Uterus (tissue), 4 donors: ENCODE measurements at places on chromosomes 5 and 9. TPM values are rescaled to one million over a fixed set of nuclear protein-coding genes. Genes with fewer than 3 reads are reported as not detected.

GRCh38 chr9:137303151-137303892 is 1.3 kb upstream of the NRARP start:
- no peaks in the 10 kb centered on the region for H3K4me1 ChIP-seq
- H3K27me3 ChIP-seq = peaks cover 23% of the 10 kb centered on the region
- no peak overlapping the region for H3K4me3 ChIP-seq
- no peak for DNase-seq
- no peaks in the 10 kb centered on the region for H3K36me3 ChIP-seq

GRCh38 chr9:125894566-125894965 is 147.4 kb downstream of the PBX3 start:
- no peaks in the 10 kb centered on the region for H3K27me3 ChIP-seq
- H3K36me3 ChIP-seq = no peaks in the 10 kb centered on the region
- H3K4me3 ChIP-seq = no peak overlapping the region
- no peak for DNase-seq
- H3K27ac ChIP-seq = no peak overlapping the region

GRCh38 chr5:1737790-1738405 is 61.7 kb downstream of the MRPL36 start:
- no peak overlapping the region for H3K27ac ChIP-seq
- H3K27me3 ChIP-seq = no peaks in the 10 kb centered on the region
- H3K36me3 ChIP-seq = no peaks in the 10 kb centered on the region
- DNase-seq = no peak
- H3K4me1 ChIP-seq = no peaks in the 10 kb centered on the region

- no peaks in the 10 kb centered on the region for H3K27me3 ChIP-seq
- H3K4me1 ChIP-seq = no peaks in the 10 kb centered on the region
- no peak overlapping the region for H3K27ac ChIP-seq
- H3K36me3 ChIP-seq = no peaks in the 10 kb centered on the region
Observed at GRCh38 chr5:5037674-5038073, 102.5 kb upstream of the ADAMTS16 start.

DNA sequence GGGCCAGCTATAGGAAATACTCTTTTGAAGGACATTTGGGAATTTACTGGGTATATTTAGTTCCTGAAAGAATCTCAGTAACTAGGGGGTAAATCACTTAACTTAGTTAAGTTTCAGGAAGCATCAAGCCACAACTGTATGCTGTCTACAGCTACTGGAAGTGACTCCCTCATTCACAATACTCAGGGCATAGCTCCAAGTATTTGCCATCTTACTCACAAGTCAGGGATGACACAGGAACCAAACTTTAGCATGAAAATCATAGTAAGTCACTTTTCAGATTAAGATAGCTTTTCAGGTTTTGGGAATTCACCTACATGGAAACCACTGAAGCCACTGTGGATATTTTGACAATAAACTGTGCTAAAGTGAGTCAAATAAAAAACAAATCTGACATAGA is 242.4 kb upstream of the ATP10B start:
- no peak for DNase-seq
- no peak overlapping the region for H3K4me3 ChIP-seq
- no peaks in the 10 kb centered on the region for H3K27me3 ChIP-seq
- H3K36me3 ChIP-seq = no peaks in the 10 kb centered on the region

DNA sequence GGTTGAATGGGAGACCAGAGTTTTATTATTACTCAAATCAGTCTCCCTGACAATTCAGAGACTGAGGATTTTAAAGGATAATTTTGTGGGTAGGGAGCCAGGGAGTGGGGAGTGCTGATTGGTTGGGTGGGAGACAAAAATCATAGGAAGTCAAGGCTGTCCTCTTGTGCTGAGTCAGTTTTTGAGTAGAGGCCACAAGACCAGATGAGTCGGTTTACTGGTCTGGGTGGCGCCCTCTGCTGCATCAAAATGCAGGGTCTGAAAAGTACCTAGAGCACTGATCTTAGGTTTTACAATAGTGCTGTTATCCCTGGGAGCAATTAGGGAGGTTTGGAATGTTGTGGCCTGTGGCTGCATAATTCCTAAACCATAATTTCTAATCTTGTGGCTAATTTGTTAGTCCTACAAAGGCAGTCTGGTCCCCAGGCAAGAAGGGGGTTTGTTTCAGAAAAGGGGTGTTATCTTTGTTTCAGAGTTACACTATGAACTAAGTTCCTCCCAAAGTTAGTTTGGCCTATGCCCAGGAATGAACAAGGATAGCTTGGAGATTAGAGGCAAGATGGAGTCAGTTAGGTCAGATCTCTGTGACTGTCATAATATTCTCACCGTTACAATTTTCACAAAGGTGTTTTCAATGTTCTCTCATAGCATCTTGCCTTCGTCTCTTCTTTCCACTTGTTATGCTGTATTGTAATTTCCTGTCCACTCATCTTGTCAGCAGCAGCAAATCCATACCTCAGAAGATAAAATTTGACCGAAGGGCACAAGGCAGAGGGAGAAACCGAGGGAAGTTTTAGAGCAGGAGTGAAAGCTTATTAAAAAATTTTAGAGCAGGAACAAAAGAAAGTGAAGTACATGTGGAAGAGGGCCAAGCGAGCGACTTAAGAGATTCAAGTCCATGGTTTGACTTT is 59.2 kb upstream of the CLINT1 start:
- no peaks in the 10 kb centered on the region for H3K27me3 ChIP-seq
- peak; percentile 52 for DNase-seq
- no peaks in the 10 kb centered on the region for H3K36me3 ChIP-seq
- no peak overlapping the region for H3K4me3 ChIP-seq
- H3K27ac ChIP-seq = no peak overlapping the region
- no peaks in the 10 kb centered on the region for H3K4me1 ChIP-seq

- no peak for DNase-seq
- H3K4me3 ChIP-seq = no peak overlapping the region
- H3K36me3 ChIP-seq = no peaks in the 10 kb centered on the region
- no peaks in the 10 kb centered on the region for H3K4me1 ChIP-seq
Observed at GRCh38 chr5:171931163-171931562, 75.3 kb downstream of the FBXW11 start.

GRCh38 chr9:68780720-68781119 is 75.7 kb downstream of the PIP5K1B start:
- H3K36me3 ChIP-seq = no peaks in the 10 kb centered on the region
- peak overlapping the region; percentile 92 for H3K27ac ChIP-seq
- H3K4me3 ChIP-seq = peak overlapping the region; percentile 78
- H3K27me3 ChIP-seq = no peaks in the 10 kb centered on the region
- DNase-seq = no peak

GRCh38 chr5:64384765-64385164 is 121.0 kb upstream of the RGS7BP start:
- no peak overlapping the region for H3K27ac ChIP-seq
- no peak for DNase-seq
- H3K4me3 ChIP-seq = no peak overlapping the region
- H3K36me3 ChIP-seq = no peaks in the 10 kb centered on the region
- H3K4me1 ChIP-seq = no peaks in the 10 kb centered on the region

GRCh38 chr5:7576023-7576715 is 180.2 kb downstream of the ADCY2 start:
- no peak overlapping the region for H3K4me3 ChIP-seq
- no peak overlapping the region for H3K27ac ChIP-seq
- H3K27me3 ChIP-seq = no peaks in the 10 kb centered on the region
- no peak for DNase-seq
- no peaks in the 10 kb centered on the region for H3K36me3 ChIP-seq

DNA sequence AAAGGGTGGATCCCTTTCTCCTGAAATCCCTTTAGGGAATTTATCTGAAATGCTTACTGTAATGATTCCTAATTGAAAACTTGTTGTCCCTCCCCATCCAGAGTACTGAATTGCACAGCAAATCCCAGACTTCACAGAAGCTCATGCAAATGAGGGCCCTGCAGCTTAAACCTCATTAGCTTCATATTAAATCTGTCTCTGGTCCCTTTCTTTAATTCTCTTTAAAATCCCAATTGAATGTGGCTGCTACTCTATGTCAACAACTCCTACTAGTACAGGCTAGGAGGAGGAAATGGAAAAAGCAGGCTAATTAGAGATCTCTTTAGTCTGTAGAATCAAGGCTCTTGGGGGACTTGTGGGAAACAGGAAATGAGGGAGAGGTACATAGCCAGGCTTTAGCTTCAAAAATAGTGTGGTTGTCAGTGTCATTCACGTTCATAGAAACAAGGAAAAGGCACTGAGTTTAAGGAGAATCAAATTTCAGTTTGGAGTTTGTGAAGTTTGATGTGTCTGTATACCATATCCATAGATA is 191.3 kb upstream of the PRDM9 start:
- no peaks in the 10 kb centered on the region for H3K27me3 ChIP-seq
- H3K4me3 ChIP-seq = no peak overlapping the region
- DNase-seq = no peak
- no peaks in the 10 kb centered on the region for H3K36me3 ChIP-seq
- H3K4me1 ChIP-seq = no peaks in the 10 kb centered on the region

- H3K27me3 ChIP-seq = no peaks in the 10 kb centered on the region
- no peak for DNase-seq
- H3K36me3 ChIP-seq = no peaks in the 10 kb centered on the region
- H3K4me1 ChIP-seq = no peaks in the 10 kb centered on the region
- H3K4me3 ChIP-seq = peak overlapping the region; percentile 55
Observed at GRCh38 chr5:81971111-81971711, 612 bp upstream of the ATG10 start.

- no peak overlapping the region for H3K27ac ChIP-seq
- DNase-seq = no peak
- H3K36me3 ChIP-seq = no peaks in the 10 kb centered on the region
- no peaks in the 10 kb centered on the region for H3K27me3 ChIP-seq
- H3K4me1 ChIP-seq = no peaks in the 10 kb centered on the region
Observed at GRCh38 chr9:107068581-107068980, 205.6 kb downstream of the ZNF462 start.

DNA sequence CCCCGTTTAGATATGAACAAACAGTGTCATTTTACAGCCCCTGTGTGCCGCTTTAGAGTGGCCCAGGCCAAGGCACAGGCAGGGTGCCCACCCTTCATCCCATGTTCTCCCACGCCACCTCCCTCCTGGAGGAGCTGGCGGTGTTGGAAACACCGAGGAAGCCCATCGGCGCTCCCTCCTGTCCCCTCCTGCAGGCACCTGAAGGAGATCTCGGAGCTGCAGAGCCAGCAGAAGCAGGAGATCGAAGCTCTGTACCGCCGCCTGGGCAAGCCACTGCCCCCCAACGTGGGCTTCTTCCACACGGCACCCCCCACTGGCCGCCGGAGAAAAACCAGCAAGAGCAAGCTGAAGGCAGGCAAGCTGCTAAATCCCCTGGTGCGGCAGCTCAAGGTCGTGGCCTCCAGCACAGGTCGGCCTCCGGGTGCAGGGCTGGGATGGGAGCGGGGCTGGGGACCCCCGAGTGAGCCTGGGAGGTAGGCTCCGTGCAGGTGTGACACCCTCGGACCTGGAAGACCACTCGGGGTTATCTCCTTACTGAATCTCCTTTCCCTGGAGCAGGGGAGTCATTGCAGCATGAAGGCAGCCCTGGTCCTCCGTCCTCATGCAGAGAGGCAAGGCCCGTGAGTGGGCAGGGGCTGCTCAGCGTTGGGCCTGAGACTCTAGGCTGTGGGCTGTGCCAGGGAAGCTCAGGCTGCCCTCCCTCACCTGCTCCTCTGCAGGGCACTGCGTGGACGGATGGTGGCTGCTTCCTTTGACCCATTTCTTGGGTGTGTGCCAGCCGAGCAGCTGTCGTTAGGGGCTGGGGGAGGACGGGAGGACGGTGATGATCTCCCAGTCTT is 113.9 kb downstream of the WNK2 start:
- H3K36me3 ChIP-seq = no peaks in the 10 kb centered on the region
- no peaks in the 10 kb centered on the region for H3K27me3 ChIP-seq
- H3K4me1 ChIP-seq = no peaks in the 10 kb centered on the region
- no peak overlapping the region for H3K27ac ChIP-seq
- DNase-seq = no peak
- no peak overlapping the region for H3K4me3 ChIP-seq

- no peak overlapping the region for H3K4me3 ChIP-seq
- no peaks in the 10 kb centered on the region for H3K36me3 ChIP-seq
- no peak for DNase-seq
- no peak overlapping the region for H3K27ac ChIP-seq
- H3K4me1 ChIP-seq = no peaks in the 10 kb centered on the region
- no peaks in the 10 kb centered on the region for H3K27me3 ChIP-seq
Observed at GRCh38 chr5:6781716-6782115, 68.5 kb downstream of the TENT4A start.

GRCh38 chr9:95023217-95024003 is 294.1 kb downstream of the FANCC start:
- peak overlapping the region; percentile 10 for H3K4me3 ChIP-seq
- H3K27me3 ChIP-seq = no peaks in the 10 kb centered on the region
- no peak for DNase-seq
- H3K36me3 ChIP-seq = no peaks in the 10 kb centered on the region
- peaks cover 20% of the 10 kb centered on the region for H3K4me1 ChIP-seq

GRCh38 chr9:93088656-93089015 is 7.4 kb upstream of the CARD19 start:
- H3K27me3 ChIP-seq = no peaks in the 10 kb centered on the region
- H3K4me3 ChIP-seq = no peak overlapping the region
- no peaks in the 10 kb centered on the region for H3K4me1 ChIP-seq
- H3K27ac ChIP-seq = no peak overlapping the region
- DNase-seq = peak; percentile 3

- H3K4me1 ChIP-seq = no peaks in the 10 kb centered on the region
- H3K36me3 ChIP-seq = no peaks in the 10 kb centered on the region
- H3K27me3 ChIP-seq = no peaks in the 10 kb centered on the region
- no peak for DNase-seq
Observed at GRCh38 chr9:134026581-134026980, 1.3 kb downstream of the BRD3OS start.

DNA sequence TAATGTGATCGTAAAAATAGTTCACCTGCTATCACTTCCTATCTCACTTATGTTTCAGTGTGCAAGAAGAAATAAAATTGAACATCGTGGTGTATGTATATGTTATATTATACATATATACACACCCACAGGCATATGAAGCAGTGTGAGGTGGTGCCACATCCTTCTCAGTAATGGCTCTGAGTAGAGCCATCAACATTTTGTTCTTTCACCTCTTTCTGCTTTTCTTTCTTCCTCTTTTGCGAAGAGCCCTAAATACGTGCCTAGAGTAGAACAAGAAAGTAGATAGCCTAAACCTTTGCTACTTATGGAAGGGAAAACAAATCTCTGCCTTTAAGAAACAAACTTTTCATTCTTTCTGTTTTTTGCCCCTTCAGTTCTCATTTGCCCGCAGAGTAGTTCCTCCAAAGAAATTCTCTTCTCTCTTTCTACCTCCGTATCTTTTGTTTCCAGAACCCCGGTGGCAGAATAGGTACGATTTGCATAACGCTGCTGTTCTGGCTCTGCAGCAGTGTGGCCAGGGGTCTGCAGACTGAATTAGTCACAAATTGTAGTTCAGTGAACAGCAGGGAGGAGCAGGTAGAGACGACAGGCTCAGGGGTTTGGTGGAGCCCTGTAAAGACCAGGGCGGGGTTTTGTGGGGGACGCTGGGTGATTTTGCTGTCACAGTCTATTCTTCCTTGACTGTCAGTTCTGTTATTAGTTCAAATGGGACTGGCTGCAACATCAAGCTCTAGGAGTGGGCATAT is 40.5 kb upstream of the PJA2 start:
- no peaks in the 10 kb centered on the region for H3K27me3 ChIP-seq
- H3K4me1 ChIP-seq = no peaks in the 10 kb centered on the region
- no peaks in the 10 kb centered on the region for H3K36me3 ChIP-seq
- H3K4me3 ChIP-seq = no peak overlapping the region
- DNase-seq = no peak

Gene F2RL2
- total RNA-seq = 1.3 TPM

Gene SARDH
- 14.1 TPM for total RNA-seq

Gene OR1Q1
- not detected for total RNA-seq

Gene TMEM252
- not detected for total RNA-seq

Gene MYORG
- 6.6 TPM for total RNA-seq

Gene TAF11L10
- not detected for total RNA-seq

Gene TMEM215
- total RNA-seq = not detected

Gene OR1J4
- not detected for total RNA-seq

Gene GRIA1
- total RNA-seq = 24.1 TPM

Gene SPDL1
- 1.5 TPM for total RNA-seq

Gene SREK1IP1
- 23.6 TPM for total RNA-seq

Gene CCNJL
- total RNA-seq = 5.8 TPM

Gene MOB3B
- 34.4 TPM for total RNA-seq
